Eye (tissue), 1 donor: ENCODE measurements at places on chromosomes 3 and 15.

DNA sequence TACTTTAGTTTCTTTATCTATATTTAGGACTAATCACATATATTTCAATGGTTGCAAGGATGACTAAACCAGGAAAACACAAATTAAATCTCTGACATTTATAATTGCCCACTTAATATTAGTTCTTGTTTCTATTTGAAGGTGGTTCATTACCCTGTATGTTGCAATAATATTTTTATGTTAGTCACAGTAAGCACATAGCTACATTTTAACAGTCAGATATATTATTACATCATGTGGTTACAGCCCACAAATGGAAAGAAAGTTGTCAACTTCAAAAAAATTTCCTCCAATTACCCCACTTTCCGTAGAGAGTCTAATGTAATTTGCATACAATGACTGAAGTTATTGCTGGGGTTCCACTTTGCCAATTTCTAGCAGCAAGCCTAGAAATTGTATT lies 114.6 kb downstream of the TUSC7 start:
- DNase-seq: no peak

- DNase-seq: no peak
These were observed 62.1 kb downstream of the ETV5 start for GRCh38 chr3:186046838-186047237.

DNA sequence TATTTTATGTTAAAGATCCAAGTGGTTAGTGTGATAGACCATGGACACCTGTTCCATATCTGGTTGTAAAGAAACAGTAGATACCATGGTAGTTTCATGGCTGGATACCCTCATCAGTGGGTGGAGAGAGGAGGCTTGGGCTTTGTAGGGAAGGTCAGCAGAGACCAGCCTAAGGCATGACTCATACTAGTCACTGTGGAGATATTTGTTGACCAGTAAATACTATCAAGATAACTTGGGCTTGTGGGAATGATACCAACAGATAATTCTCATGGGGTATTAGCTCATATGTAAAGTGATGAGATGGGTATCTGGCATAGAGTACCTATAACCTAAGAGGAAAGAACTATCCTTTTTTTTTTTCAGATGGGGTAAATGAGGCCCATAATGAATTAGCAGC lies 354.5 kb downstream of the CACNA2D3 start:
- DNase-seq: no peak

DNA sequence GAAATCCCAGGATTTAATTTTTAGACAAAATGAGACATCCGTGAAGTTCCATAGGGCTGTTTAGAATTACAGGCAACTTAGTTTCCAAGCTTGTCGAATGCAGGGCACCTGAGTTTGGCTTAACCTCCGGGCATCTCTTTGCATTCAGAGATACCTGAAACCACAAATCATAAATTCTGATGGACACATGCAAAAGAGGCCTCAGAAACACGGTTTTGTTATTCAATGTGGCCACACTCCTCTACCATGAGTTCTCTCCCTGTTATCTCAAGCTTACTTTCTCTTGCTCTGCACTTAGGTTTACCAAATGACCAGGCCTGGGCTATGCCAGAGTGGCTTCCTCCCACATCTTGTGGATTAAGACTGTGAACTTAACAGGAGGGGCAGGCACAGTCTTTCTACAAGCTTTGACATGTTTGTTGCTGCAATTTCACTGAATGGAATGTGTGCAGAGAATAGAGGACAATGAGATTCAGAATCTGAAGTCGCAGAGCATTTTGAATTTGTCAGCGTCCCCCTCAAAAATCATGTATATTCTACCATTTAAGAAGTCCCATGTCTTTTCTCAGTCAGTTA lies 137.7 kb downstream of the TPRG1 start:
- DNase-seq: no peak

DNA sequence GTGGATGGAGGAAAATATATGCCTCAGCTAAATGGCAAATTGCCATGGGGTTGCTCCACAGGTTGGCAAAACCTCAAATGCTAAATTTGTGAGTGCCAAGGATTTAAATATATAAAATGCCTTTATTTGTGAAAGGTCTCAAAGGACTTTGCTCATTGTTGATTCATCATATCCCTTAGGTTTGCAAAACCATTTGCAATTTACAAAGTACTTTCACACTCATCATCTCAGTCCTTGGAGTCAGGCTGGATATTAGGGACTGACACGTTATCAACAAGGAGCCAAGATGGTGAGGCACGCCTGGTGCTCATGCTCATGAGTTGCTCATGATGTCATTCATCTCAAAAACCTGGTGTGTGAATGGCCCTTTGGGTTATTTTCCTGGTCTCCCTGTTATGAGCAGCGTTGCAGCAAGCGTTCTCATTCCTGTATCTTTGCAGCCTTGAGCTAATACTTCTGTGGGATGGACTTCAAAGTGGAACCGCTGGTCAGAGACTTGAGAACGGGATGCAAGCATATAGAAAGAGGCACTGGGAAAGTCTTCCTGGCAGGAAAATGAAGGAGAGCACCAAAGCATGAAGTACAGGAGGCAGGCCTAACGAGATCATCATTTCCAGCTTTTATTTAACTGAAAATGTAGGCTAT lies 66.0 kb downstream of the MYO1E start:
- no peak for DNase-seq
